ENCODE measurements at places on chromosomes 1 and 21. TPM values are rescaled to one million over a fixed set of nuclear protein-coding genes. Genes with fewer than 3 reads are reported as not detected.

FCRL3 gene
- 0.26 TPM for total RNA-seq

RGS7 gene
- total RNA-seq, result not detected

NBPF10 gene
- 1.3 TPM for total RNA-seq

SV2A gene
- total RNA-seq, result 8.2 TPM

GBP2 gene
- 338 TPM for total RNA-seq

SYTL1 gene
- 29.2 TPM for total RNA-seq

ADCY10 gene
- total RNA-seq, result 0.24 TPM

CD52 gene
- 141 TPM for total RNA-seq

- no peaks in the 10 kb centered on the region for H3K36me3 ChIP-seq
- DNase-seq, result no peak
- no peaks in the 10 kb centered on the region for H3K4me1 ChIP-seq
- H3K4me3 ChIP-seq, result no peak overlapping the region
- H3K27me3 ChIP-seq, result peaks cover 9% of the 10 kb centered on the region
- H3K27ac ChIP-seq, result no peak overlapping the region
These were observed 555.2 kb downstream of the LMO4 start for GRCh38 chr1:87883906-87884305.

- no peaks in the 10 kb centered on the region for H3K27me3 ChIP-seq
- peaks cover 16% of the 10 kb centered on the region for H3K4me1 ChIP-seq
- no peak overlapping the region for H3K4me3 ChIP-seq
- H3K27ac ChIP-seq, result no peak overlapping the region
- no peak for DNase-seq
- H3K36me3 ChIP-seq, result no peaks in the 10 kb centered on the region
These were observed 630 bp upstream of the DBT start for GRCh38 chr1:100250264-100250663.

GRCh38 chr1:236451796-236452373 is 57.8 kb downstream of the EDARADD start:
- H3K36me3 ChIP-seq, result no peaks in the 10 kb centered on the region
- H3K4me3 ChIP-seq, result no peak overlapping the region
- H3K4me1 ChIP-seq, result no peaks in the 10 kb centered on the region
- H3K27ac ChIP-seq, result no peak overlapping the region
- no peaks in the 10 kb centered on the region for H3K27me3 ChIP-seq
- peak; percentile 57 for DNase-seq

GRCh38 chr1:2212532-2213491 is 15.3 kb upstream of the SKI start:
- no peak overlapping the region for H3K27ac ChIP-seq
- no peaks in the 10 kb centered on the region for H3K27me3 ChIP-seq
- H3K4me3 ChIP-seq, result no peak overlapping the region

DNA sequence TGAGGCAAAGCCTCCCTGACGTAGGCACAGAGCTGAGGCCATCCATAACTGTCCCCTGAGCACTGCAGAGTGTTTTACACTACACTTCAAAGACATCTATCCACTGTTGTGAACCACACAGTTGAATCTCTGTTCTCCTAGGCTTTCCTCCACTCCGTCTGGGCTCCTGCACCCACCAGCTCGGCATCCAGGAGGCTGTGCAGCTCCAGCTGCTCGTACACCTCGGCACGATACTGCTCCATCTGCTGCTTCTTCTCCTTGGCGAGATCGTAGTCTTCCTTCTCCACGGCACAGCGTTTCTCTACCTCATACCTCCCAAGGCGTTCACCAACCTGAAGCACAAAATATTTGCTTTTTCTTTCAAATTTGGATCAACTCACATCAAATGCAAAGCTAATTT is 18.2 kb downstream of the CEP104 start:
- H3K27me3 ChIP-seq, result no peaks in the 10 kb centered on the region
- no peaks in the 10 kb centered on the region for H3K4me1 ChIP-seq
- DNase-seq, result no peak
- peaks cover 58% of the 10 kb centered on the region for H3K36me3 ChIP-seq
- no peak overlapping the region for H3K27ac ChIP-seq

DNA sequence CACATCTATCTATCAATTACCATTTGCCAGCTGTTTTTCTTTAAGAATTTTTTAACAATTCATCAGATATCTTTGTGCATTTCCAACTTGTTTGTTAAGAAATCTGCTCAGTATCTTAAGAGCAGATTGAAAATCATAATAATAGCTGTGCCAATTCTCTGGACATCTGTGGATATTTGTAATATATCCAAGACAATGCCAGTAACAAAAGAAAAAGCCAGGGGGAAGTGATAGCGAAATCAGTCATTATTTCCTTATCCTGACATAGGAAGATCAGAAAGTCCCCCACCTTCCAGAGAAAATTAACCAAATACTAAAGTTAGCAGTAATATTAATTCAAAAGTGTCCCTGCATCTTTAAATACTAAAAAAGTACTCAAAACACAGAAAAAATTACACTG is 217.1 kb downstream of the RERE start:
- no peak overlapping the region for H3K4me3 ChIP-seq
- peaks cover 53% of the 10 kb centered on the region for H3K4me1 ChIP-seq

- no peak for DNase-seq
- H3K4me1 ChIP-seq, result peaks cover 4% of the 10 kb centered on the region
- H3K27ac ChIP-seq, result no peak overlapping the region
- H3K27me3 ChIP-seq, result no peaks in the 10 kb centered on the region
- H3K36me3 ChIP-seq, result no peaks in the 10 kb centered on the region
- H3K4me3 ChIP-seq, result no peak overlapping the region
These were observed 99.8 kb upstream of the ATP1A1 start for GRCh38 chr1:116273042-116273783.

- DNase-seq, result no peak
- H3K36me3 ChIP-seq, result no peaks in the 10 kb centered on the region
- H3K27ac ChIP-seq, result no peak overlapping the region
- H3K4me1 ChIP-seq, result peaks cover 20% of the 10 kb centered on the region
These were observed 2.8 kb upstream of the H6PD start for GRCh38 chr1:9231648-9232332.

DNA sequence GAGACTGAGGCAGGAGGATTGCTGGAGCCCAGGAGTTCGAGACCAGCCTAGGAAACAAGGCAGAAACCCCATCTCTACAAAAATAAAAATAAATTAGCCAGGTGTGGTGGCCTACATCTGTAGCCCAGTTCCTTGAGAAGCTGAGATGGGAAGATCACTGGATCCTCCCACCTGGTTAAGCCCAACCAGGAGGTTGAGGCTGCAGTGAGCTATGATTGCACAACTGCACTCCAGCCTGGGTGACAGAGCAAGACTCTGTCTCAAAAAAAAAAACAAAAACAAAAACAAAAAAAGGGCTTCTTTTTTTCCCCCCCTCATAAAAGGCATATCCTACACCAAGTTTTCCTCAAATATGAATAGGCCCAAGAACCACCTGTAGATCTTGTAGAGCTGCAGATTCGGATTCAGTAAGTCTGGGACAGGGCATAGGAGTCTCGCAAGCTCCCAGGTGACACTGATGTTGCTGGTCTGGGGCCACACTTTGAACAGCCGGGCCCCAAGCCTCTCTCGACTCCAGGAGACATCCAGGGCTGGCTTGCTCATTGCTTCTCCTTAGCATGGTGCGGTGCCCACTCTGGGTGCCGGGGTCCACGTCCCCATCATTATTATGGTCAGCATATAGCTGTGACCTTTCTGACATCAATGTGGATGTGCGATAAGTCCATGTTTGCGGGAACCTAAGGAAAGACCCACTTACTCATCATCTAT is 22.1 kb upstream of the UMODL1 start:
- no peak overlapping the region for H3K4me3 ChIP-seq
- no peaks in the 10 kb centered on the region for H3K36me3 ChIP-seq

DNA sequence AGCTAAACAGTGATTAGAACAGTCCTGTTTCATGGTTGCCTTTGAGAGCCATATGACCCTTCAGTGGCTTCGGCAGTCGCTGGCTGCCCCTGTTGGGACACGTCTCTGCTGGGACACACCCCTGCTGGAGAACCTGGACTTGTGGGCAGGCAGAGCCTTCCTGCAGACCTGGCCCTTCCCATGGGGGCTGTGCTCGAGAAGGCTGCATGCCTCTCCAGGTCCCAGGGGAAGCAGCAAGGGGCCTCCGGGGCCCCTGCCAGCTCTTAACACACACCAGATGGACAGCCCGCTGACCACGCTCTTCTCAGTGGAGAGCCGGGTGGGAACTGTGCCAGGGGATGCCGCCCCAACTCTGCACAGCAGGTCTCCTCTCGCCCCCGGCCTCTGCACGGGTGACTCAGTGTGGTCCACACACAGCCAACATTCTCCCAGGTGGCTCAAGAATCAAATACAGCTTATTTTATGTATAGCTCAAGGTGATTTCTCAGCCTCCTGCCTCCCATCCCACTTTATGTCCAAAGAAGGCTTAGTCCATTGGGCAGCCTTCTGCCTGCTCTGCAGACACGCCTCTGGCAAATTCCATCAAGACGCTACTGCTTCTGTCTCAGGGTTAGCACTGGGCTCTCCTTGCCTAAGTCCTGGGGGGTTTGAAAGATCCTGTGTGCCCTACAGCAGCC is 450.8 kb downstream of the KIF26B start:
- H3K4me1 ChIP-seq, result no peaks in the 10 kb centered on the region
- no peak for DNase-seq
- peaks cover 4% of the 10 kb centered on the region for H3K27me3 ChIP-seq
- no peaks in the 10 kb centered on the region for H3K36me3 ChIP-seq

DNA sequence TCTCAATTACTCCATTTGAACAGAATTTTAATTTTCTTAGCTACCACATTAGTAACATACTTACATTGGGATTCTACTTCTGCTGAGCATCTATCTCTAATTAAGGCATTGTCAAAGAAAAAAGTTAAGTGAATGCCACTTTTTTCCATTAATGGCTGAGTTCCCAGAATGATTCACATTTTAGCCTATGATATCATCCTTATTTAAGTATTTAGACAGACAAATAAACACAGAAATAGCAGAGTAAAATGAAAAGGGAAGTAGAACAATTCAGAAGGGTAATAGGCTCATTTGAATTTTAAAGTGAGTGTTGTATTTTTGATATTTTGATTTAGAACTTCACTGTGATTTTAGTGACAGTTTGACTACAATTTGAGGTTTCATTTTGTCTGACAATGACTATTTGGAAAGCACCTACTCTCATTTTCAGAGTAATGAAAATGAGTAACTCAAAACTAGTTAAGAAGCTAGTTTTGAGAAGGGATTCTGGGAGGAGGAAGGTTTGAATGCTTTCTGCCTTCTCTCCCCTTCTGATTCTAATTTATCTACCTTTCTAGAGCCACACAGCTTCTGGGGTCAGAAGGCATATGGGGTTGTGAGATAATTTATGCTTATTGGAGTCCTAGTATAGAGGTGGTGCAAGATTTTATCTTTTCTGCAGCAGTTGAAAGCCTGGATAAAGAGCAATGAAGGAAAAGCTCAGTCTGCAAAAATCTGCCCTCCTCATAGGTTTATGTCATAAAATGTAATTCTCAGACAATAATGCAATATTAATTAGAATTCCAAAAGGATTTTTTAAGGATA is 15.5 kb downstream of the LYPLAL1 start:
- no peak overlapping the region for H3K4me3 ChIP-seq
- H3K36me3 ChIP-seq, result peaks cover 19% of the 10 kb centered on the region
- H3K4me1 ChIP-seq, result peaks cover 32% of the 10 kb centered on the region

DNA sequence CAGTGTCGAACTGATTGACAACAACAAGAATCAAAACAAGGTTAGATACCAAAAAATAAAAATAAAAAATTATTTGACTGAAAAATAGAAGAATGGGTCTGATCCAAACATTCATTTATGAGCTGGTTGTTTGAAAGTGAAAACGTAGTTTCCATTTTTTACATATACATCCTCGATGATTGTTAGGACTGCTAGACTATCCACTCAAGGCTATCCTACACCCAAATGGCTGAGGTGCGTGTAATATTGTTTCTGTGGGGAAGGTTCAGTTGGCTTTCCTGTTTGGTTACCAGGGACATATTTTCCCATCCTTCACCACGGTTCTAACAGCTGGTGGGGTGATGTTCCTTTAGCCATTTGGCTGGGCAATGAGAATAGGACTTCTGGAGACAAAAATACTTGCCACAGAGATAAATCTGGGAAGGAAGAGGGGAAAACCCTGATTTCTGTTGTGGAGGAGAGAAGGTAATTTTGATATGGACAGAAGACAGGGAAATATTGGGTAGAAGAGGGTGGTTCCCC is 66.3 kb downstream of the MAP3K7CL start:
- DNase-seq, result no peak
- peaks cover 38% of the 10 kb centered on the region for H3K4me1 ChIP-seq
- peak overlapping the region; percentile 90 for H3K27ac ChIP-seq
- peaks cover 10% of the 10 kb centered on the region for H3K36me3 ChIP-seq
- H3K4me3 ChIP-seq, result peak overlapping the region; percentile 63
- H3K27me3 ChIP-seq, result no peaks in the 10 kb centered on the region

- no peak for DNase-seq
- H3K27ac ChIP-seq, result no peak overlapping the region
- peaks cover 8% of the 10 kb centered on the region for H3K27me3 ChIP-seq
These were observed 15.0 kb upstream of the RGS4 start for GRCh38 chr1:163054181-163054591.

- H3K27ac ChIP-seq, result no peak overlapping the region
- DNase-seq, result peak; percentile 56
- H3K27me3 ChIP-seq, result peaks cover 11% of the 10 kb centered on the region
- no peaks in the 10 kb centered on the region for H3K4me1 ChIP-seq
- H3K4me3 ChIP-seq, result no peak overlapping the region
These were observed 29.1 kb upstream of the IGSF5 start for GRCh38 chr21:39715804-39716397.

DNA sequence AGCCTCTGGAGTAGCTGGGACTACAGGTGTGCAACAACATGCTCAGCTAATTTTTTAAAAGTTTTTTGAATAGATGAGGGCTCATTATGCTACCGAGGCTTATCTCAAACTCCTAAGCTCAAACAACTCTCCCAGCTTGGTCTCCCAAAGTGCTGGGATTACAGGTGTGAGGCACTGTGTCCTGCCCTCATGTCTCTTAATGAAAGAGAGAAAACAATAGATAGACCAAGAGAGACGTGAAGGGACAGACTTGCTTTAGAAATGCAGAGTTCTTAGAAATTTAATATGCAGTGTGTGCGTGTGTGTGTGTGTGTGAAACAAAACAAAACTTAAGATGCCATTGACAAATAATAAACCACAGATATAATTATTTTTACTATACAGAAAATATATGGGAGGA is 105.2 kb downstream of the ST3GAL3 start:
- H3K27me3 ChIP-seq, result no peaks in the 10 kb centered on the region
- no peak overlapping the region for H3K27ac ChIP-seq
- H3K36me3 ChIP-seq, result peaks cover 43% of the 10 kb centered on the region
- H3K4me3 ChIP-seq, result no peak overlapping the region
- DNase-seq, result no peak

DNA sequence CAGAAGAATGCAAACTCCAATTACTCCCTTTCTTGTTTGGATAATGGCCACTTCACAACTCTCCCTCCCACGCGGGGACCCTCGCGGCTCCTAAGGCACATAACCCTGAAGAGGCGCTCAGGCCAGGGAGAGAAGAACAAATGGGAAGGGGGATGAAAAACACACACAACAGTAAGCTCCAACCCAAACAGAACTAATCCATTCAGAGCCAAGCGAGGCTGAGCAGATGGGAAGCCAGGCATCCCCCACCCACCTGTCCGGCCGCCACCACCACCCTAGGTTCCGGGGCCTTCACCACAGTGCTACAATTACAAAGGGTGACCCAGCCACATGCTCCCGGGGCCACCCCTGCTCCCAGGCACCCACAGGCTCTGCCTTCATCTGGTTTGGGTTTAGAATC is 101.5 kb downstream of the MRPL37 start:
- no peak for DNase-seq
- peaks cover 74% of the 10 kb centered on the region for H3K4me1 ChIP-seq
- no peaks in the 10 kb centered on the region for H3K36me3 ChIP-seq
- no peaks in the 10 kb centered on the region for H3K27me3 ChIP-seq
